ENCODE measurements at places on chromosomes 1 and 21. TPM values are rescaled to one million over a fixed set of nuclear protein-coding genes. Genes with fewer than 3 reads are reported as not detected.

GRCh38 chr1:43052786-43053439 lies 94.2 kb upstream of the SLC2A1 start:
- no peaks in the 10 kb centered on the region for H3K4me1 ChIP-seq
- no peak overlapping the region for H3K27ac ChIP-seq
- H3K4me3 ChIP-seq: no peak overlapping the region
- no peaks in the 10 kb centered on the region for H3K27me3 ChIP-seq

- no peaks in the 10 kb centered on the region for H3K36me3 ChIP-seq
- DNase-seq: no peak
- no peak overlapping the region for H3K27ac ChIP-seq
- no peaks in the 10 kb centered on the region for H3K4me1 ChIP-seq
- no peak overlapping the region for H3K4me3 ChIP-seq
Observed at GRCh38 chr21:20343186-20343585, 655.0 kb upstream of the NCAM2 start.

DNA sequence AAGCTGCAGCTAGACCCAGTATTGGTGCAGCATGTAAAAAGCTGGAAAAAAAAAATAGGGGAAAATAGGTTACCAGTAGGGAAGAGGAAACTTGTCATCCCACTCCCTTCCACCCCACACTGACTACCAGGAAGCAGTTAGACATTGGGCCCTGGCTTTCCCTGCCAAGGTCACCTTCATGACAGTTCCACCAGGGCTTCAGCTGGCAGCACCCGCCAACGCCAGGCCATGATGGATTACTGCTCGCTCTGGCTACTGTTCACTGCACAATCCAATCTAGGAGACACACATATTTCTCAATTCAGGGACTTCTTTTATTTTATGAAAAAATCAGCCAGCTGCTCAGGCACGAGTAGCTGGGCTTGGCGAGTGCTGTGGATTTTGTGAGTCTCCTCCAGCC lies 127.7 kb downstream of the DMRTA2 start:
- no peaks in the 10 kb centered on the region for H3K36me3 ChIP-seq
- no peak overlapping the region for H3K4me3 ChIP-seq
- H3K27me3 ChIP-seq: no peaks in the 10 kb centered on the region

DNA sequence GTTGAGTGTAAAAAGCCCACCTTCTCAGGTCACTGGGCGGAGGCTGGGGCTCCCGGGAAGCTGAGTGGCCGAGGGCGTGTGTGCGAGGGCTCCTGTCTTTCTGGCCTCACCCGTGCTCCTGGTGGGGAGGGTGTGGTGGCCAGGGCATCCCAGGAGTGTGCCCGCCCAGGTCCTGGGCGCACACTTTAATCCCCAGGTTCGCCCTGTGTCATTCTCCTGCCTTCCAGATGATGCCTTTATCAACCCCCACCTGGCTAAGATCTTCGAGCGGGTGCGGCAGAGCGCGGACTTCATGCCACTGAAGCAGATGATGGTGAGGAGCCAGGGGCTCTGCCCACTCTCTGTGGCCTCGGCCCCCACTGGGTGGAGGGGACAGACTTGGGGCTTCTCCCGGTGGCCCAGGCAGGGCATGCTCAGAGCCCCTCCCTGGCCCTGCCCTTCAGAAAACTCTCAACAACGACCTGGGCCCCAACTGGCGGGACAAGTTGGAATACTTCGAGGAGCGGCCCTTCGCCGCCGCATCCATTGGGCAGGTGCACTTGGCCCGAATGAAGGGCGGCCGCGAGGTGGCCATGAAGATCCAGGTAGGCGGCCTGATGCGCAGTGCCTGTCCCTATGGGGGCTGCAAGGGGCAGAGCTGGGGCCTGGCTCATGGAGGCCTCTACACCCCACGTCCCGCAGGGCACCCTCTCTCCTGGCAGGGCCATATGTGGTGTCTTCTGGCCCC lies 42.5 kb downstream of the COQ8A start:
- H3K4me1 ChIP-seq: no peaks in the 10 kb centered on the region
- no peak overlapping the region for H3K27ac ChIP-seq

DNA sequence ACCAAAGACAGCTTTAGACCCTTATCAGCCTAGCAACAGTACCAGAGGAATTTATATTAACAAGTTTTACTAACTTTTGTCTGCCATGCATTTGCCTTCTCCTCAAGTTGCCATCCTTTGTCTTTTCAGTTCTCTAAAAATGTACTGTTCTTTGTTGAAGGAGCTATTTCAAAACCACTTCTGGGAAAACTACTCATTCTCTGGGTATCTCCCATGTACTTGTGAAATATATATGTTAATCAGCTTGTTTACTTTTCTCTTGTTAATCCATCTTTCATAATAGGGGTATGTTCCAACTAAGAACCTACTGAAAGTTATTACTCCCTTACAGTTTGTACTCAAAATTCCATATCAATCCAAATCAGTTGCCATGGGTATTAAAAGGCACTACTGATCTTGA lies 16.3 kb downstream of the DPYD start:
- H3K27ac ChIP-seq: no peak overlapping the region
- no peaks in the 10 kb centered on the region for H3K27me3 ChIP-seq
- no peak for DNase-seq

ASAP3 gene
- 28.2 TPM for total RNA-seq

FCN3 gene
- total RNA-seq: 4.5 TPM

ROR1 gene
- 51.8 TPM for total RNA-seq

CYP4X1 gene
- 47.9 TPM for total RNA-seq

Measured in thoracic aorta (tissue), 2 donors.